Caco-2 (cell line): ENCODE measurements at places on chromosomes 7 and 10.

- no peak for DNase-seq
These were observed 154.8 kb upstream of the PRSS58 start for GRCh38 chr7:142412551-142413193.

GRCh38 chr7:117630501-117630900 lies 150.7 kb downstream of the CFTR start:
- DNase-seq, result peak; percentile 48

- no peak for DNase-seq
These were observed 60.9 kb downstream of the ABCC2 start for GRCh38 chr10:99843310-99843709.

DNA sequence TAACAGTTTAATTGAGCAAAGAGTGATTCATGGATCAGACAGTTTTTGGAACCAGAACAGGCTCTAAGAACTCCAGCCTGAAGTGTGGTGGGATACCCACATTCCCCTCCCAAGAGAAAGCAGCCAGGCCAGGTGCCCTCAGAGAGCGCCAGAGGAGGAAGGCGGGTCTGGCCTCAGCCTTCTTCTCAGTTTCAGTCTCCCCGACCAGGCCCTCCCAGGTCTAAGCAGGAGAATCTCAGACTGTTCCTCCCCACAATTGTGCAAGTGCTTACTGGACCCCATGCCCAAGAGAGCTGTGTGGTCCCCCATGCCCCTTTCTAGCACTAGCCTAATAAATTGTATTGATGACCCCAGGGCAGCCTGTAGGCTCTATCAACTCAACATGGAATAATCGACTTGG lies 25.6 kb downstream of the PPIF start:
- DNase-seq, result no peak

GRCh38 chr10:80288849-80289248 lies 609 bp downstream of the MAT1A start:
- no peak for DNase-seq

GRCh38 chr10:114876602-114877300 lies 55.2 kb downstream of the FHIP2A start:
- DNase-seq, result peak; percentile 74

DNA sequence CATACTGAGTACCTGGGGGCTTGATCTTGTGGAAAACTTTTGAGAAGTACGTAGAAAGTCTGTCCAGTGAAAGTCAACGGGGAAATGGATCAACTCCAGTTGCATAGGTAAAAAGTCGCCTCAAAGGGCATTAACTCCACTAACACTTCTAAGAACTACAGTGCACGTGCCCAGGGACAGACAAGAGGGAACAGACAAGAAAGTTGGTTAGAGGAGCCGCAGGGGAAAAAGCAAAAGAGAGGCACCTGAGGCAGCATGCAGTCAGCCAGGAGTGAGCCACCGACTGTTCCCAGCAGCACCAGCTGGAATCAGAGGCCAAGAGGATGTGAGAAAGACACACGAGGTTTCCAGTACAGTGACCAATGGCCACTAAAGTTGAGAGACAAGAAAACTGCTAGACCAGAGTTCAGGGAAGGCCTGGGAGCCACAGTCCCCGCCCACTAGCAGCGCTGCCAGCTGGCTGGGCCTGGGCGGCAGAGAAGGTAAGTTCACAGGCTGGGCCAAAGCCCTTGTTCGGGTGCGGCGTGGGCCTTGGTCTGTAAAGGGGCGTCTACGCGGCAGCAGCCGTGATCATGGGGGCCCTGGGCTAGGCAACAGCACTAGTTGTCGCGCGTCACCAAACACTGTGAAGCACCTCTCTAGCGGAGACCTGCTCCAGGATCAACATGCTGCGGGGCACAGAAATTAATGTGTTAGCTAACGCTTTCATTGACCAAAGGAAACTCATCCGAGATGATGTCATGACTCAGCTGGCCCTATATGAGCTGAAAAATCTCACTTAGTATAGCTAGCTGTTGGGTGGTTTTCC lies 14.0 kb downstream of the ITGB1 start:
- no peak for DNase-seq

- DNase-seq, result no peak
These were observed 82.9 kb downstream of the GRID1 start for GRCh38 chr10:86283466-86284287.

DNA sequence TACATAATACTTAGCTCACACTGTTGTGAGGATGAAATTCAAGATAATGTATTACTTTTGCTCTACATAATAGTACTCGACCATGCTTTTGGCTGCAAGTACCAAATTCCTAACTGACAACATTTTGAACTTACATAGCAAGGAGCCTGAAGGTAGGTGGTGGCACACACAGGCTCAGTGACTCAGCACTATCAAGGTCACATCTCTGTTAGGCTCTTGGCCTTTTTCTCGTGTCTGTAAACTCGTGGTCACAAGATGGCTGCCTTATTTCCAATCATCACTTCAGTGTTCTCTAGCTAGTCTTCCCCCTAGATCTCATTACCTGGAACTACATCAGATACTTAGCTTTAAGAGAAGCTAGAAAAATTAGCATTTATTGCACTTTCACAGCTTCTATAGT lies 61.4 kb upstream of the ABCB5 start:
- DNase-seq, result no peak

- no peak for DNase-seq
These were observed 19.2 kb downstream of the PSAP start for GRCh38 chr10:71831646-71832552.

DNA sequence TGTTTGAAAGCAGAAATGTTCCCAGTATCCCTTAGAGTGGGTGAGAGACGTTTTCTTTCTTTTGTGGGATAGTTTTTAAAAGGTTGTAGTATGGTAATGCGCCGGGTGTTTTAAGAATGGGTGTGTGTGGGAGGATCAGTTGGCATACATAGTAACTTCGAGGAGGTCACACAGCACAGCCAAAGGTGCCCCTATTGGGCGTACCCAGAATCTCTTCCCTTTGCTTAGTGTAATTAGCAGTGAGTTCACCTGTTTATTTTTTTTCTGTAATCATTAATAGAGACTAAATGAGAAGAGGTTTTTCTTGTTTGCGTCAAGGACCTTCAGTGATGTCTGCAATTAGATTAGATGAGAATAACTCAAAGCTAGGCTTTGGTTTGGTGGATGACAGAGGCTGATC lies 1.5 kb downstream of the PLEKHA8 start:
- no peak for DNase-seq

DNA sequence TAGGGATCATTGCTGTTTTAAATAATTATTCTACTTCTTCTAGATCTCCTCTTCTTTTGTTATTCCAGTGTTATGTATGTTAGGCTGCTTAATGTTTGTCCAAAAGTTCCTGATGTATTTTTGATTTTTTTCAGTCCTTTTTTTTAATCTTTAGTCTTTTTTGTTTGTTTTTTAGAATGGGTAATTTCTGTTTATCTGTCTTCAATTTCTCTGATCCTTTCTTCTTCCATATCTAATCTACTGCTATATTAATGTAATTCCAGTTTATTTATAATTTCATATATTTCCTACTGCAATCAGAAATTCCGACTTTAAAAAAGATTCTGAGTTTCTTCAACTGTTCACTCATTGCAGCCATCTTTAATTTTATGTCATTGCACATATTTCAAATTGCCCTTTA lies 452.8 kb upstream of the POT1 start:
- no peak for DNase-seq

- DNase-seq, result no peak
These were observed 46.8 kb downstream of the AGK start for GRCh38 chr7:141597966-141598365.

DNA sequence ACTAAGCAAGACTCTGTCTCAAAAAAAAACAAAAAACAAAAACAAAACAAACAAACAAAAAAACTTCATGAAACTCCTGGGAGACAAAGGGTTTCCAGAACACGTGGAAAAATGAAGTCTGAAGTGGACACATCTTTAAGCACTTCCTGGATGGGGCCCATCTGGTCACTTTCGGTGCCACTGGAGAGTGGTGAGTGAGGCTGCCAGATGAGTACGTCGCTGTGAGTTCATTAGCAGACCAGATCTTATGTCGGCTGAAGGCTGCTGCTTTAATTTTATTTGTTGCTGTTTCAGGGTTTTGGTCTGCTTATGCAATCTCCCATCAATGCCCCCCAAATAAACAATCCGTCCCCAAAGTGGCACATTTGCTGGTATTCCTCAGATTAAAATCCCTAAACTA lies 64.4 kb downstream of the NPTX2 start:
- DNase-seq, result no peak

DNA sequence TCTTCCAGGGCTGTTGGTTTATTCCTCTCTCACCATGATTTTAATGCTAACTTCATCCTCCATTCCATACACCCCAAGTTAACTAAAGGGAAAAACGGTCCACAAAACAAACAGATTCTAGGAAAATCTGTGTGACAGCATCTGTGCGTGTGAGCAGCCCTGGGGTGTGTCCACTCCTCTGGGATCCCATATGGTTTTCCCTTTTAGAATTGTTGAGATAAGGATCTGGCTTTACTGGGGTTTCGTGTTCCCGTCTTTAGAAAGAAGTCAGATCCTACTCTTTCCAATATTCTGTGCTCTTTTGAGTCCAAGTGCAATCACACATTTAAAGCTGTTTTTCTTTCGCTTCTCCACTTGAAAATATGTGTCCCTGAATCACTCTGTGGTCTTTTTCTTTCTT lies 257.1 kb downstream of the KLF6 start:
- DNase-seq, result no peak

- DNase-seq, result no peak
These were observed 689 bp upstream of the SMARCD3 start for GRCh38 chr7:151249034-151249731.
